ENCODE measurements at places on chromosomes 16 and 17.
A peak's percentile ranks its signal among the peaks of the same experiment; 100 is the strongest.

GRCh38 chr17:69947027-69947759, 127.8 kb upstream of the KCNJ16 start:
- no peak for DNase-seq

DNA sequence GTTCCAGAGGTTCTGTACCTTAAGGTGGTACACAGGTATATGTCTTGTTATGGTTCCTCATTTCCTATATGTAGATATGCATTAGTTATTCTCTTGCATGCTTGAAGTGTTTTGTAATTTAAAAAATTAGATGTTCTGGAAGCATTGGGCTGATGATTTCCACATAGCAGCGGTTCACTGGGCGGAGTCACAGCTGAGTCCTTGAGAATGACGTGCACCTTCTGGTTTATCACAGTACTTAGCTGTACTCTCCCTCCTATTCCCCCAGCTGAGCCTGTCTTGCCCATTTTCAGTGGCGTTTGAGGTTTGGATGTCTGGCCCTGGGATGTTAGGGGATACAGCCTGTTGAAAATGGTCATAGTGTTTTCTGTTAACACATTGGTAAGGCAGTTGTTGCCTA, 327.1 kb downstream of the SNX29 start:
- DNase-seq: no peak

DNA sequence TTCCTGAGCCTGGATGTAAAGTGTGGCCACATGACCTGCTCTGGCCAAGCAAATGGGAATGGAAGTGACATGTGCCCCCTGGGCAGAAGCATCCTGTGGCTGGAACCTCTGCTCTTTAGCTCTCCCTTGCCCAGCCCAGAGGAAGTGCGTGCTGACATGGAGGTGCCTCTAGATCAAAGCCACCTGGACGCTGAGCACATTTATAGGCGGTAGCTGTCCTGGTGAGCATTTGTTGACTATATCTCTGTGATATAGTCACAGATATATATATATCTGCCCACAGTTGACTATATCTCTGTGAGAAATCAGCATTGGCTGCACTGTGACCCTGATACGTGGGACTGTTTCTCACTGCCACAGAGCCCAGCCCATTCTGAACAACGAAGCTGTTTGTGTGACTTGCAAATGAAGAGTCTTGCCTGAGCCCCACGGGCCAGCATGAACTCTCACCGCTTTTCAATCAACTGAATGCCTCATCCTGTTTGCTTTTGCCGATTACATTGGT, 118.8 kb downstream of the C16orf95 start:
- peak; percentile 62 for DNase-seq

GRCh38 chr17:67386965-67387551, 10.0 kb downstream of the PITPNC1 start:
- peak; percentile 81 for DNase-seq

DNA sequence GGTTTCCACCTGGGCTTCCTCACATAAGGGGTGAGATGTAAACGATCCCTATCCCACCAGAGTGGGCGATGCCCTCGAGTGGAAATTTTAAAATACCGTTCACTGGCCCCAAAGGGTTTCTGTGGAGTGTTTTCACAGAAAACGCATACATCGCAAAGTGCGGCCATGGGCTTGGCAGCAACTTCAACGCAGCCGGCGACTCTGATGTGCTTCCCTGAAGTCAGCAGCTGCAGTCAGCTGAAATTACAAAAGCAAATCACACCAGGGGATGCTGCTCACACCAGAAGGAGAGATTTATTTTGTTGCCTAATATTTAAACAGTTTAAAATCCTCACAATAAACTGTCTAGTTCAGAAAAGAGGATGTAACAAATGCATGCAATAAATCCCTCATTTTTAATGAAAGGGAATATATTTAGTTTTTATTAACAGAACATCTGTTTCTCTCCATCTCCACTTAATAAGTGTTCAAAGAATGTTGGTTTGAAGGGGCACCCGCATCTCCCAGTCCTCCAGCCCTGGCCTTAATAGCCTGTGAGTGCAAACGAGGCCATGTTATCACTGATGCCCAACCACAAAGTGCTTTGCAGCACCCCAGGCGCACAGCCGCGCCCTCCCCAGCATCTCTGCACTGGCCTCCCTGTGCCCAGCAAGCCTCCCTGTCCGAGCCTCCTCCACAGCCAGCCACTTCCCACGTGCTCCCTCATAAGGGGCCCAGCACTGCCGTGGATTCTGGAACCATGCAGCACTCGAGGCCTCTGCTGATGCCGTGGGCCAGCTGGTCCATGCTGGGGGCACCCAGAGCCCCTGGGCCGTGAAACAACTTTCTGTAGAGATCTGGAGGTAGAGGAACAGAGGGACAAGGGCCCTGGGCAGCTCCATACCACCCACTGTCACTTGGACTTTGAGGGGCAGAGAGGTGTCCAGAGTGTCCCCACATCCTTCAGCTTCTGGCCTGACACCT, 17.3 kb upstream of the XYLT2 start:
- no peak for DNase-seq

DNA sequence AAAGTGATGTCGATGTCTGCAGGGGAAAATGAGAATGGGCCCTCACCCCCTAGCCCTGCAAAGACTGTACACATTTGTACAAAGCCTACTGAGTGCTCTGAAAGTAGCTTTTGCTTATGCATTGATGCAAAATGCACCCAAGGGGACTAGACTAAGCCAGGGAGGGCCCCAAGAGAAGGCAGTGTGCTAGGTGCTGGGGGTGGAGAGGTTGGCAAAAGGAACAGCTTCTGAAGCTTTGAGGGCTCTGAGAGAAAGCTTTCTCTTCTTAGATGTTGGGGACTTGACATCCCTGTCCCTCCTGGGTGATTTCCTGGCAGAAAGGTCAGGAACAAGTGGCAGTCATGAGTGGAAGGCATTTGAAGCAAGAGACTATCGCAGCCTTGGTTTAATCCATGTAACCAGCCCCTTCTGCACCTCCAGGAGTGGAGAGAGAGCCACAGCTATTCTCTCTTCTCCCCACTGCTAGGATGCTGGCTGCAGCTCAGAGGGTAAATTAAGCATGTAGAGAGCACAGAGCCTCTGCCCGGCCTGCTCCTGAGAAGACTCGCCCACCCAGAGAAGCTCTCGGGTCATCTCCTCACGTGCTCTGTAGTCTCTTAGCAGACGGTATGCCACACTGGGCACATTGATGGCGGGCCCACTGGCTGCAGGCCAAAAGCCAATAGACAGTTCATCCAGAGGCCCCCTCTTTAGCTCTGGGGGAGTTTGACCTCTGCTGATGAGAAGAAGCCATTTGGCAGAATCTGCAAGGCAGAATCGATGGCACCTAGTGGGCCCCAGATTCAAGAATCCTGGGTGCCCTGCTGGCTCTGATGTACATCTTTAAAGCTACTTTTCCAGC, 221.4 kb downstream of the MSI2 start:
- DNase-seq: no peak

- no peak for DNase-seq
These were observed 233.4 kb upstream of the HS3ST3A1 start for GRCh38 chr17:13835151-13835550.

GRCh38 chr17:45785480-45786193, 1.5 kb downstream of the CRHR1 start:
- DNase-seq: no peak

DNA sequence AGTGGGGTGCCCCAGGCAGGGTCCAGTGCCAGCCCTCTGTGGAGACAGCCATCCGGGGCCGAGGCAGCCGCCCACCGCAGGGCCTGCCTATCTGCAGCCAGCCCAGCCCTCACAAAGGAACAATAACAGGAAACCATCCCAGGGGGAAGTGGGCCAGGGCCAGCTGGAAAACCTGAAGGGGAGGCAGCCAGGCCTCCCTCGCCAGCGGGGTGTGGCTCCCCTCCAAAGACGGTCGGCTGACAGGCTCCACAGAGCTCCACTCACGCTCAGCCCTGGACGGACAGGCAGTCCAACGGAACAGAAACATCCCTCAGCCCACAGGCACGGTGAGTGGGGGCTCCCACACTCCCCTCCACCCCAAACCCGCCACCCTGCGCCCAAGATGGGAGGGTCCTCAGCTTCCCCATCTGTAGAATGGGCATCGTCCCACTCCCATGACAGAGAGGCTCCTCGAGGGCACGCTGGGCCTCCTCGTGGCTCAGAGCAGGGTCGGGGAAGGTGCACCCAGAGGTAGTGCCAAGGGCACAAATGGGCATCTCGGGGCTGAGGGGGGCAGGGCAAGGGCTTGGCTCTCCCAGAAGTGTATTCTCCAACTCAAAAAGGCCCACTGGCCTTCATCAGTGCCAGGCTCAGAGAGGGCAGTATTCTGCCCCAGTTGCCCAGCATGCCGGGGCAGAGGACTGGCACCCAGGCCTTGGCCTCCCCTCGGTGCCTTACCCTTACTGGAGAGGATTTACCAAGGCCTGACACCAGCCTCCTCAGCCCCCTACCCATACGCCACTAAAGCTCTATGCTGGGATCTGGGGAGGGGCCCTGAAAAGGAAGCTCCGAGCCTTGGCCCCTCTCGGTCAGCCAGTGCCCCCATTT, at the start of gene CDH5:
TSS of gene CDH5 (plus strand) at position 259 of the 867 bp plus-strand sequence. CDS start 12,647 bp downstream, outside the sequence.
- DNase-seq: no peak

- DNase-seq: no peak
These were observed 82.1 kb downstream of the SLC39A11 start for GRCh38 chr17:73010414-73010813.

DNA sequence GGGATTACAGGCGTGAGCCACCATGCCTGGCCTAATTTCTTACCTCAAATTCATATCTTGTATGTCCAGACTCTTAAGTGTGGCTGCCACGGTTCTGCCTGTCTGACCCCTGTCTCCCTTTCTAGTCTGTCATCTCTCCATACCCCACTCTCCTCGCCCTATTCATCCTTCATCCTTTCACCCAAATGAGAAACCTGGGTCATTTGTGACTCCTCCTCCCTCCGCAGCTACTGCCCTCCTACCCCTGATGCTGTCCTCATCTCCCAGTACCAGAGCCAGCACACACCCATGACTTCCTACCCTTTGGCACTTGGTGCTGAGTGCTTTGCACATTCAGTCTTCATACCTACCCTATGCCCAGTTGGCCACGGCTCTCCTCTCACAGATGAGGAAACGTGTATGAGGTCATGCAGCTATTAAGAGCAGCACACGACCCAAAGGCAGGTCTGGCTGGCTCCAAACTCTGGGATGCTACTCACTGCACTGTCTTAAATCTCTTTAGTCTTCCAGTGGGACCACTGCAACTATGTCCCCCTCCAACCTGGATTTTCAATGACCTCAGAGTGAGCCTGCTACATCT, 1.6 kb downstream of the SPATA32 start:
- no peak for DNase-seq

DNA sequence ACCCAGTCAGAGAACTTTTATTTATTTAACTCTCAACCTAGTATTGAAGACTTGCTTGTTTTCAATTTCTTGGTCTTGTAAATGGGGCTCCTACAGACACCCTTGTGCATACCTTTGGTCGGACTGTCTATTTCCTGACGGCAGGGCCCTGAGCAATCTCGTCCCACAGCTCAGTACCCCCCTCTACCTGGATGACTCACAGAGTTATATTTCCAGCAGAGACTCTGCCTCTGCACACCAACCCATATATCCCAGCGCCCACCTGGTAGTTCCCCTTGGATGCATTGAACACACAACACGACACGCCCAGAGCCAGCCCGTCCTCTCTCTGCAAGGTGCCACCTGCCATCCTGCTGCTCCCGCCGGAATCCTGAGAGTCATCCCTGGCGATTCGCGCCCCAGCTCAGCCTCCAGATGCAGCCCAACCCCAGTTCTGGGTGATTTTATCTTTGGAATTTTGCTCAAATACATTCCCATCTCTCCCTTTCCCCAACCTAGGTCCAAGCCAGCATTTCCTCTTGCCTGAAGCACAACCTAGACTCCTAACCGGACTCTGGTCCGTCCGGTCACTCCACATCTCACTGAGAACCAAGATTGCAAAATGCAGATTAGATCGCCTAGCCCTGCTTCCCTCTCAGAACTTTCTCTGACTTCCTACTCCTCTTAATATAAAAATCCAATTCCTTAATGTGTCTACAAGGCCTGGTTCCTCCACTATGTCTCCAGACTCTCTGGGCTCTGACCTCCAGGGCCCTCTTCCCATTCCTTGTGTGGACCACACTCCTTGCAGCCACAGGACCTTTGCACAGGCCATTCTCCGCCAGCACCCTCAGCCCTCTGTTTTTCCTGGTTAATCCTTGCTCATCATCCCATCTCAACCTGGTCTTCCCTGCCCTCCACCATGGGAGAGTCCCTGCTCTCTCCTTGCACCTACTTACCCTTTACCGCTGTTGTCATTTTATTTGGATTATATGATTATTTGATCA, 129.2 kb downstream of the SEC14L1 start:
- DNase-seq: peak; percentile 67

GRCh38 chr17:279331-279730, 73.3 kb downstream of the RPH3AL start:
- DNase-seq: no peak

- no peak for DNase-seq
These were observed 106.4 kb downstream of the IRX5 start for GRCh38 chr16:55037046-55037445.

- peak; percentile 75 for DNase-seq
These were observed 21.8 kb downstream of the GSE1 start for GRCh38 chr16:85634747-85635544.

- DNase-seq: no peak
These were observed 177.0 kb upstream of the IRX6 start for GRCh38 chr16:55146966-55147365.

DNA sequence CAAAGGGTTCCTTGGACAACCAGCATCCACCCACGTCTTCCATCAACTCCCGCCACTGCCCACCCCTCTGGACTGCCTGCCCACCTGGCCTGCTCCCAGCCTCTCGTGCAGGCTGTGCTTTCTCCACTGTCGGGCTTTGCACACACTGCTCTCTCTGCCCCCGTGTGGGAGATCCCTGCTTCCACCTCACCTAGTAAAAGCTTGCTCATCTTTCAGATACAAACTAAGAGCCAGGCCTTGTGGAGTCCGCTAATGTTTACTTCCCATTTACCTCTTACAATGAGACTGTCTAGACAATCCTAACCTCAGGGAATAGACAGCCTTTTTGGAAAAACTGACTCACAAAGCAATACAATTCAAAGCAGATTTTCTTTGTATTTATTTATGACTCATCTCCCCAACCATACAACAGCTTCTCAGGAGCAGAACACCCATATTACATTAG, 67.6 kb downstream of the USP31 start:
- no peak for DNase-seq

DNA sequence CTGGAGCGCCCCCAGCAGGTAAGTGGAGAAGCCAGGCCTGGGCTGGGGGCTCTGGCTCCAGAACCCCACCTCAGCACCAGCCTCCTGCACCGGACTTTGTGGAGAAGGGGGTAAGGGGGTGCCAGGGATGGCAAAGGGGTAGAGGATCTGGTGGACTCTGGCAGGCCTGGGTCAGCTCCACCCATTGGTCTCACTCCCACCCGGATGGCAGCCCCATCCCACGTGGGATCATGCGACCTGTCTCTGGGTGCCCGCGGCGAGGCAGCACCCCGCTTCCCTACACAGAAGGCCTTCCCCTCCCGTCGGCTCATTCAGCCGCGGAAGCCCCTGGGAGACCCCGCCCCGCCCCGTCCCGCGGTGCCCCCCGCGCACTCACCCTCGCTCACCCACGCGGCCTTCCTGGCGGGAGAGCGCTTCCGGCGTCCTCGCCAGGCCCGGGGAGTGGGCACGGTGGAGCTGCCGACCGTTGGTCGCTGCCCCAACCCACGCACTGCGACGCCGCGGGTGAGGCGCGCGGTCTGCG, 498 bp upstream of the PLEKHG4 start:
- no peak for DNase-seq

GRCh38 chr16:4309102-4309832, 6.6 kb upstream of the GLIS2 start:
- DNase-seq: no peak

GRCh38 chr16:70649300-70649699, 2.9 kb downstream of the IL34 start:
- no peak for DNase-seq

- no peak for DNase-seq
These were observed 55.5 kb upstream of the GPRC5B start for GRCh38 chr16:19940195-19940594.

- DNase-seq: no peak
These were observed 4.8 kb downstream of the ABCA10 start for GRCh38 chr17:69223809-69224208.

Measured in ELF-1 (cell line).